ENCODE measurements at places on chromosomes 5 and 9.

GRCh38 chr9:30713243-30713642 lies 1671.2 kb upstream of the ACO1 start:
- no peak for DNase-seq

DNA sequence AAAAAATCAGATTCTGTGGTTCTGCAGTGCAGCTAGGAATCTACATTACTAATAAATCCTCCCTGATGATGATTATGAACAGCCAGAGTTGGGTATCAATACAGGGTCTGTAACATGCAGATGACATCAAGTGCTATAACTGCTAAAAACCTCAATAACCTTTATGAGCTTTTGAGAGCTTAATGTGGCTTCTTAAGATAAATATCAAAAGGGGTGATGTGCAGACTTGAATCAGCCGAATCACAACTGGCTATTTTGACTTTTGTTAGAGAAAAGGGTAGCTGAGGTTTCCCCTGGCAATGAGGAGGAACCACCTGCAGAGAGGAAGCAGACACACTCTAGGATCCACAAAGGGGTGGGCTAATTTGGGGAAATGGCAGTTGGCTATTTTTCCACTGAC lies 30.2 kb downstream of the CAPSL start:
- DNase-seq, result no peak

- DNase-seq, result no peak
Observed at GRCh38 chr9:270657-271237, 56.1 kb downstream of the DOCK8 start.

DNA sequence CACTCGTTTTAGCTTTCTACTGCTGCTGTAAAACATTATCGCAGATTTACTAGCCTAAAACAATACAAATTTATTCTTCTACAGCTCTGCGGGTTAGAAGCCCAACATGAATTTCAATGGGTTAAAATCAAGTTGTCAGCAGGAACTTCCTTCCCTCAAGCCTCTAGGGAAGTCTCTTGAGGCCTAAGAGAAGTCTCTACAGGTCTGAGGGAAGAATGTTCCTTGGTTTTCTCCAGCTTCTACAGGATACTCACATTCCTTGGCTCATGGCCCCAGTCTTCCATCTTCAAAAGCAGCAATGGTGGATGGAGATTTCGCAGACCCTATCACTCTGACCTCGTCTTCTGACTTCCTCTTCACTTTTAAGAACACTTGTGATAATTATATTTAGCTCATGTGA lies 21.6 kb upstream of the SSBP2 start:
- DNase-seq, result no peak

DNA sequence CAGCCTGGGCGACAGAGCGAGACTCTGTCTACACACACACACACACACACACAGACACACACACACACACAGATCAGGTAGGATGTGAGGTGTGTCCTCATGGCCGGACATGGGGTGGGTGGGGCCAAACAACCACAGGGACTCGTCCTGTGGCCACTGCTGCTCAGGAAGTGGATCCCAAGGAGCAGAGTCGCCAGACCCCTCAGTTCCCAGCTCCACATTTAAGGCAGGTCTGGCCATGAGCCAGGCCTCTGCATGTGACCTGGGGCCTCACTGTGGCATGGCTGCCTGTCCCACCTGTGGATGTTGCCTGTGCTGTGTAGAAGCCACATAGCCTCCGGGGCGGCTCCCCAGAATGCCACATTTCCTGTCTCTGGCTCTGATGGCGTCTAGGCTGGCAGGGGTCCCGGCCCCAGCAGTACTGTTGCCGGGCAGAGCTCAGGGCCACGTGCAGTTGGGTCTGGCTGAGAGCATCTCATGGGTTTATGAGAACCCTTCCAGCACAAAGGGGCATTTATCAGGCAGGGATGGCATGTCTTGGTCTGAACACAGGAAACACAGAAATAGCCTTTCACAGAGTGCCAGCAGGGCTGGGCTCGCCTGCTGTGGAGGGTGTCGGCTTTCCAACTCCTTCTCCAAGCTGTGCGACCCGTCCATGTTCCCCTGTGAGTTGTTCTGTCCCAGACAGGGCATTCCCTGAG lies 9.9 kb upstream of the NINJ1 start:
- peak; percentile 29 for DNase-seq

GRCh38 chr5:65742565-65743231 lies 20.7 kb downstream of the NLN start:
- DNase-seq, result no peak

DNA sequence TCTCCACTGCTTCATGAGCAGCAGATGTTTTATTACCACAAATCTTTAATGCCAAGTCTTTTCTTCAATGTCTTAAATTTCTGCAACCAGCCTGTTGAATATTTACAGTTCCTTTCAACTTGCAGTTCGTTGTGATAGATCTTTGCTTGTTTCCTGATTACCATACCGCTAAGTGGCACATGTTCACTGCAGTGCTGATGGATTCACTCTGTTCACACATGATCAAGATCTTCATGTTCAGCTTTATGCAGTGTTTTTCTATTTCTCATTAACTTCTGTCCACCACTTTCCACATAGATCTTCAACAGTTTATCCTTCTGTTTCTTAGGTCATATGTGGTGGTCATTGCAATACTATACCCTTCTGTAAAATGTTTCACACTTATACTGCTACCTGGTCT lies 280.6 kb downstream of the EPB41L4A start:
- no peak for DNase-seq

- DNase-seq, result no peak
Observed at GRCh38 chr9:96075111-96075510, 199.6 kb downstream of the ERCC6L2 start.

- no peak for DNase-seq
Observed at GRCh38 chr5:123220621-123221146, 131.6 kb downstream of the PRDM6 start.

- no peak for DNase-seq
Observed at GRCh38 chr5:91456928-91457680, 74.0 kb upstream of the ARRDC3 start.

GRCh38 chr9:6978591-6978990 lies 220.8 kb downstream of the KDM4C start:
- no peak for DNase-seq

DNA sequence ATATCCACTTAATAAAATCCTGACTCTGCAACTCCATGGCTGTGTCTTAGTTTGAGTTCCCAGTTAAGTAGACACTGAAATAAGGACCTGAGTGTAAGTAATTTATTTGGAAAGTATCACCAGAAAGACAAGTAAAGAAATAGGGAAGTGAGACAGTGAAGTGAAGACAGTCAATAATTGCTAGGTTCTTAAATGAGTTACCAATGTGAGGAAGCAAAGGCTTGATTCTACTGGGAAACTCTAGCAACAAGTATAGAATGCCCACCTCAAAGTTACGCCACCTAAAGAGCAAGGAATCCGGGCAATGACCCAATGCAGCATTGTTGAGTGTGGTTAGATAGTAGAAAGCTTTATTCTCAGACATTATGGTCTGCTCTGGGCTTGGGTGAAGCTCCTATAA lies 383.9 kb downstream of the TLR4 start:
- DNase-seq, result no peak

GRCh38 chr5:96943799-96944198 lies 7.9 kb downstream of the LNPEP start:
- no peak for DNase-seq

DNA sequence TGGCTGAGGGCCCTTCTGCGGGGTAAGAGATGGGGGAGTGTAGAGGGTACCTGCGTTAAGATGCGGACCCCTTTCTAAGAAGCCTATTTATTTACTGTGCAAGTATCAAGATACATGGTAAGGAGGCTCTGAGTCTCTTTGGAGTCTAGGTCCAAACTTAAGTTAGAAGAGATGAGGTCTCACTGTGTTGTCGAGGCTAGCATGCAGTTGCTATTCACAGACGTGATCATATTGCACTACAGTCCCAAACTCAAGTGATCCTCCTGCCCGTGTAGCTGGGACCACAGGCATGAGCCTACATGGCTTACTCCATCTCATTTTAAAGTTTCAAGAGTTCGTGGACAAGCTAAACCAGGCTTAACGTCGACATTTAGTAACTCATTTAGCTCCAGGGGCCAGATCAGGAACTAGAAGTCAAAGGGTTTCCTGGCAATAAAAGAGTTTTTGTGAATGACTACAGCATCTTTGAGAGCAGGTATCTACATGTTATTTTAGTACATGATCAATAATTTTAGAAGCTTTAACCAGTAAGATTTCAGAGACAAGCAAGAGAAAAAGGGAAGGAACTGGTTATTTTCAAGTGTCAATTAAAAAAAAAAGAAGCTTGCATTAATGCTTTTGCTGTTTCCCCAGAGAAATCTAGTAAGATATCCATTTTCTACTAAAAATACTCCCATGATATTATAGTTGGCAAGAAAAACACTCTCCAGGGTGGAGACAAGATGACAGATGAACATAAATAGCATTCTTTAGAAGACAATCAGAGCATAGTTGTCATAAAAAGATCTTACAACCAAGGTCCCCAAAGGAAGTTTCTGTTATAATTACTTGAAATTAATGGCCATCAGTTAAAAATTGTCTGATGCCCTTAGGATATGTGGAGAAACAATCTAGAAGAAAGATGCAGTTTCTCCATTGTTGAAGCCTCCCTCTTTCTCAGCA lies 141.3 kb downstream of the SCAMP1 start:
- no peak for DNase-seq

DNA sequence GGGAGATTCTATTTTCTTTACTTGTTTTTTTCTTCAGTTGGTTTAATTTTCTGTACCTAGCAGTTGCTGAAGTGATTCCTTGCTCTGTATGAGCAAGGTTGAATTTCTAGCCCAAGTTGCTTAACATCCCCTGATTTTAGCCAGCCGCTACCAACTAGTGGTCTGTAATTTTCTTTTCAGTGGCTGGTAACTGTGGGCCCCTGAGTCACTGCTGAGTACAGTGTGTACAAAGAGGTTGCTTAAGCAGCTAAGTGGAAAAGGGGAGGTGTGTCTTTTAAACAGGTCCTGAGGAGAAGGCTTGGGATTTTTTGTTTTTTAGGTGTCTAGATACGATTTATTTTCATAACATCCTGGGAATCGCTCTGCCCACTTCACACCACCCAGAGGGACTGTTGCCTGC lies 254.7 kb downstream of the NR3C1 start:
- no peak for DNase-seq

DNA sequence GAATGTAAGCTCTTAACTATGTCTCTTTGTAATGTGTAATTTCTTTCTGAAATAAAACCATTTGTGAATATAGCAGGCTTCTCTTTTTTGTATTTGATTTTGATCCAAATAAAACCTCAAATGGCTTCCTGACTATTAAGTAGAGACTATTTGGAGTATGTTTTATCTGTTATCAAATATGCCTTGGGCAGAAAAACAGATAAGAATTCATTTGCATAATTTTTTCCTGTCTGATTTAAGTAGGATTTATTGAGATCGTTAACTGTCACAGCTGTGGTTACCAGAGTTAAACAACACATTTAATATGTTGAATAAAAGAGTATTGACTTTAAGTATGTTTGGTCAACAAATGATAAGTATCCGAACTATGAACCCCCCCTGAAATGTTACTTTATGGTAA lies 104.9 kb downstream of the MELK start:
- DNase-seq, result no peak

DNA sequence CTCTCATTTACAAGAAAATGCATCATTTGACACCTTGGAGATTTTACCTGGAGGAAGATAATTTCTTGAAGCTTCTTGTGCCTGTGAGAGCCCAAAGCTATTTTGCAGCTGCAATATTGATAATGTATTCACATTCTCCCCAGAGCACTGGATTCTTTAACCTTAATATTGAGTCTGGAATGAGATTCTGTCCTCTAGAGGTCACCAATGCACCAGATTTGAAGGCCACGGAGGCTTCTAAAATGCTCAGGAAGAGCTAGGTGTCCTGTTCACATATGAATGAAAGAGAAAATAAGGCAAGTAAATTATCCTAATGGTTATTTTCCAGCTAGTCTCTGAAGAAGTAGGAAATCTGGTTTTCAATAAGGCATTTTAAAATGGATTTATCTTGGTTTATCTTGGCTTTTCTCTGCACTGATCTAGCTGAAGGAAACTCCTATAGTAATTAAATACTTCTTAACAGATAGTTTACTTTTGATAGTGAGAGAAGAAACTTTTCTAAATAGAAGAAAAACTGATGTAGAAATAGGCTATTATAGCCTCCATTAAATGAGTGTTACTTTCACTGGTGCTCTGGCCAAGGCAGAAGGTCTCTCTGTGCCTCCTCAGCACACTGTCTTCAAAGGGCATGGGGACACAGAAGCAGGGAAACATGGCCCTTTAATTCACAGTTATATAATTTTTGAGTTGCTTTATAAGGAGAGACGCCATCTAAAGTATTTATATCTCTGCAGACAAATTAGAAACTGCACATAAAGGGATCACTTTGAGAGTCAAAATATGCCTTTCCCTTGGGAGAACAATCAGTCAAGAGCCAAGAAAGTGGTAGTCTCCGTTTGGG lies 297.0 kb upstream of the ACTBL2 start:
- DNase-seq, result no peak

DNA sequence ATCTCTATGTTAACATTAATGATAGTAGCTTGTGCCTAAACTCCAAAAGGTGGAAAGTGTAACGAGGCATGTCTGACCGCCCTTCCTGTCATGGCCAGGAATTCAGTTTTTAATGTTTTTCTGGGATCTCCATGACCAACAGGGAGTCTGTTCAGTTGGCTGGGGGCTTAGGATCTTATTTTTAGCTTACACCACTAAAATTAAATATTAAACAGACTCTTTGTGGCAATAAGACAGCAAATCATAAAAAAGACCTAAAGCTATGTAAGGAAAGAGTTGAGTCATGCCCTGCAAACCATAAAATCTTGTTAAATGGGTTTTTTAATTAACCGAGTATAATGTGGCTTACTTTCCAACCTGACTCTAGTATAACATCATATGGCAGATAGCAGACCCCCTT lies 247.8 kb downstream of the DIRAS2 start:
- DNase-seq, result no peak

DNA sequence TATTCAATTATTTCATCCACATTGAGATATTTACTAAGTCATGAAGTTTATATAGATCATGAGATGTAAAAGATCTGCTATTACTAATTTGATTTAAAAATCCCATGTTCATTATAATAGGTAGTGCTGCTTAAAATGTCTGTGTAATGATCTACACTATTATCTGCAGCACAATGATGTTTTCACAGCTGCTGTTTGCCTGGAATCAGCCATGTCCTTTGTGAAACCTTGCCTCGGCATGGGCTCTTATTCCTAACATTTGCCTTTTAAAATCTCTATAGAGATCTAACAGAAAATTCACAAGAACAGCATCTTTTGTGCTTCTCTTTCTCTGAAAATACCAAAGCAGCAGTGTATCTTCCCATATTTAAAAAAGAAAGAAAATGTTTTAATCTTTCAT lies 444.6 kb downstream of the PTPRD start:
- no peak for DNase-seq

DNA sequence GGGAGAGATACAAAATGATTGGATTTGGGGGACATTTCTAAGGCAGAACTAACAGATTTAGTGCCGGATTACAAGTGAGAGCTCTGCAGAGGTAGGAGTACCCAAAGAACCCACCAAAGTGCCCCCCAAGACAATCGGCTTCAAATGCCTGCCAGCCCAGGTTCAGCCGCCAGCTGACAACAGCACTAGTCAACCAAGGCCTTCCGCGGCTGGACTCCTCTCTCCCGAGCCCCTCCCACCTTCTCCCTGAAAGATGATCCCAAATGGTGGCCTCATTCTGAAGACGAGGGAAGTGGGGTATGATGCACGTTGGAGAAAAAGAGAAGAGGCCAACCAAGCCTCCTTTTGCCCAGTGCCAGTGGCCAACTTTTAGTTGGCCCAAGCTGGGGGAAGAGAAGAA lies 210.4 kb upstream of the SLC30A5 start:
- no peak for DNase-seq

- no peak for DNase-seq
Observed at GRCh38 chr5:54832045-54832444, 153.3 kb downstream of the ESM1 start.
